ENCODE measurements at places on chromosomes 1 and 21.

DNA sequence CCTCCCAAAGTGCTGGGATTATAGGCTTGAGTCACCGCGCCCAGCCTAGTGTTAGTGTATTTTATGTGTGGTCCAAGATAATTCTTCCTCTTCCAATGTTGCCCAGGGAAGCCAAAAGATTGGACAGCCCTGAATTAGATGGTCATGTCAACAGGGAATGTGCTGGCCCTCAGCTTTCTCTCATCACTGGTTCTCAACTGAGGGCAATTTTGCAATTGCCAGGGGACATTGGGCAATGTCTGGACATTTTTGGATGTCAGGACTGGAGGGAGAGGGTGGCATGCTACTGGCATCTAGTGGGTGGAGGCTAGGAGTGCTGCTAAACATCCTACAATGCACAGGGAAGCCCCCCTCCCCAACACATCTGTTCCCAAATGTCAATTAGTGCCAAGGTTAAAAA is 95.0 kb downstream of the LAMC2 start:
- no peak for DNase-seq

DNA sequence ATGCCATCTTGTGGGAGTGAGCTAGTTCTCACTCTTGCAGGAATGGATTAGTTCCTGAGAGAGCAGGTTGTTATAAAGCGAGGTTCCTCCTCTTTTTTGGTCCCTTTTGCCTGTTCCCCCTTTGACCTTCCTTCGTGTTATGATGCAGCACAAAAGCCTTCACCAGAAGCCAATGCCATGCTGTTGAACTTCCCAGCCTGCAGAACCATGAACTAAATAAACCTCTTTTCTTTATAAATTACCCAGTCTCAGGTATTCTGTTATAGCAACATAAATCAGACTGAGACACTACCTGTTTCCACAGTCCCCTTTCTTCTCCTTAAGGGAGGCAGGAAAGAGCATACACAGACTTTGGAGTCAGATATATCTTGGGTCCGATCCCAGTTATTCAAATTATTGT is 25.6 kb downstream of the DISP3 start:
- no peak for DNase-seq

DNA sequence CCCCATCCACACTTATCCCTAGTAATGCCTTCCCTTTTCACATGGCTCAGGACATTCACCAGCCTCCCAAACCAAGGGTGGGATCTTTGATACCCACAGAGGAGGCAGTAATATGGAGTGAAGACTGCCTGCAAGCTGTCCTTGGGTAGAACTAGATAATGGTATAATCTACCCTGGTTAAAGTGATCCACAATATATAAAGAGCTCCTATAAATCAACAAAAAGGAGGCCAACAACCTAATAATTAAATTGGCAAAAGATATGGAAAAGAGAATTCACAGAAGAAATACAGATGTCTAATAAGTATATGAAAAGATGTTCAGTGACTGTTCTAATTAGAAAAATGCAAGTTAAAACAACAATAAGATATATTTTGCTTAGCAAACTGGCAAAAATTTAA is 30.7 kb upstream of the SPOCD1 start:
- DNase-seq = no peak

DNA sequence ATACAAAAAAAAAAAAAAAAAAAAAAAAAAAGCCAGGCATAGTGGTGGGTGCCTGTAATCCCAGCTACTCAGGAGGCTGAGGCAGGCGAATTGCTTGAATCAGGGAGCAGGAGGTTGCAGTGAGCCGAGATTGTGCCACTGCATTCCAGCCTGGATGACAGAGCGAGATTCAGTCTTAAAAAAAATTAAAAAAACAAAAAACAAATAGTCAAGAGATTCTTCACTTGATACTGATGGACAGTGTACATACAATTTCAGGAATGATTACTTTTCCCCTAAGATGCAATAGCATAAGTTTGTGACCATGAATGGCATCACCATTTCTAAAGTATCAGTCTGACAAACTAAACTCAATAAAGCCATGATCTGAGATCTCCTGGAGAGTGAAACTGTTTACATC is 60.8 kb upstream of the IVNS1ABP start:
- no peak for DNase-seq

GRCh38 chr1:107252271-107252670 is 111.4 kb downstream of the NTNG1 start:
- DNase-seq = no peak

DNA sequence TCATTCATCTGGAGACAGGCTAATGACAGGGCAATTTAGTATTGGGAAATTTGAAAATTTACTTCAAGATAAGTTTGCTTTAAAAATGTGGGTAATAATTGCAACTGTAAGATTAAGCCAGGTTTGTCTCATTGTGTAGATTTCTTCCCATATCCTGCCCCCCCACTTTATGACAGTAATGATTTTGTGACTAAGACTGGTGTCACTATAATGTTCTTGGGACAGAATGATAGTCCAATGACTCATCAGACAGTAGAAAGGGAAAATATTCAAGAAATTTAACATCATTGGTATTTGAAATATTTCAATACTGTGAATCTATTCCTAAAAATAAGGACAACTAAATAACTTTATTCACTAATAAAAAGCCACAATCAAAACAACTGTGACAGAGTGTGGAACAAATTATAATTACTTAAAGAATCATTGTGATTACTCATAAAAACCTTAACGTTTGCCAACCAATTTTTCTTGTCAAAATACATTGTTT is 36.7 kb downstream of the FH start:
- no peak for DNase-seq

- DNase-seq = no peak
Observed at GRCh38 chr1:12203216-12204007, 26.4 kb upstream of the VPS13D start.

DNA sequence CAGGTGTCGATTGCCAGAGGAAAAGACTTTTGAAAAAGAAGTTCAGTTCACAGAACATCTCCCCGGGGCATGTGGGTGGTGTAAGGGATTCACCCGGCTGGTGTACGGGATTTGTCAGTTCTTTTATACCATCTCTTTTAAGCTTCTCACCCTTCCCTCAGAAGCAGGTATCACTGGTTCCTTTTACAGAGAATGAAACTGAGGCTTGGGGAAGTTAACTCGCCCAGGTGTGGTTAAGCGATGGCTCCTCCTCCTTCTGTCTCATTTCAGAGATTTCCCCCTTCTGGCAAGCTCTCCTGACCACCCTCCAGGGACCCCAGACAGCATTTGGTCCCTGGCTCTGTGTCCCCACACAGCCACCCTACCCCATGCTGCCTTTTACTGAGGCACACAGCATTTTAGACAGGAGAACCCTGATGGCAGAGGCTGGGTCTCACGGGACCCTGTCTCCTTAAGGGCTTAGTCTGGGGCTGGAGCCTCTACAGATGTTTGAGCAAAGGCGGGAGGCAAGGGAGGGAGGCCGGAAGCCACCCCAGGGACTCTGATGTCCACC is 2.8 kb upstream of the ECE1 start:
- no peak for DNase-seq

DNA sequence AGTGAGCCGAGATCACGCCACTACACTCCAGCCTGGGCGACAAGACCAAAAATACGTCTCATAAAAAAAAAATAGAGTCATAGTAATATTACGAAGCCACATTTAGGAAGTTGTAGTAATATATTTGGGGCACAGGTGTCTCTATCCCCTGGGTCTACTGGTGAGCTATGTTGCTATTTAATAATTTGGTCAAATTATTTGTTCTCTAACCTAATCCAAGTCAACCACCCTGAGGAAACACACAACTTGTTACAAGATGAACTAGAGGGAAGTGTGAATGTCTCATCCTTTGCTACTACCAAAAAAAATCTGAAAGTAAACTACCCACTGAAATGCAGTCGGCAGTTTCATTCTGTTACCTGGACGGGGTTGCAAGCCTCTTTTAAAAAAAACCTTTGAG is 35.3 kb downstream of the RGS8 start:
- no peak for DNase-seq

- DNase-seq = no peak
Observed at GRCh38 chr1:59593798-59594790, 220.7 kb upstream of the HOOK1 start.

GRCh38 chr1:20343149-20343937 is 52.7 kb downstream of the VWA5B1 start:
- no peak for DNase-seq

GRCh38 chr21:38041493-38041892 is 125.2 kb upstream of the KCNJ6 start:
- DNase-seq = no peak

DNA sequence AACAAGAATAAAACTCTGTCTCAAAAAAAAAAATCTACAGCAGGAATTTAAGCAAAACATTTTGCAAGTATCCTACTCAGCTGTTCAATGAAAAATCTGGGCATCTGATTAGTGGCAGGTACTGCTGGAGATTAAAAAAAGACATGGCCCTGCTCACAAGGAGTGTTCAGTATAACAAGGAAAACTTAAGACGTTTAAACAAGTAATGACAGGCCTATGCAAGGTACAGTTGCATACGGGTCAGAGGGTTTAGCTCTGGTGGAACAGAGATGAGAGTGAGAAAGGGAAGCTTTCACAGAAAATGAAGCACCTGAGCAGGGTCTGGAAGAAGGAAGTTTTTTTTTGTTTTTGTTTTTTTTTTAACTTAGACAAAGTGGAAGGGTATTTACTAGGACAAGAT is 23.0 kb downstream of the SNRNP40 start:
- no peak for DNase-seq

GRCh38 chr1:238476841-238477240 is 586.1 kb upstream of the ZP4 start:
- no peak for DNase-seq

DNA sequence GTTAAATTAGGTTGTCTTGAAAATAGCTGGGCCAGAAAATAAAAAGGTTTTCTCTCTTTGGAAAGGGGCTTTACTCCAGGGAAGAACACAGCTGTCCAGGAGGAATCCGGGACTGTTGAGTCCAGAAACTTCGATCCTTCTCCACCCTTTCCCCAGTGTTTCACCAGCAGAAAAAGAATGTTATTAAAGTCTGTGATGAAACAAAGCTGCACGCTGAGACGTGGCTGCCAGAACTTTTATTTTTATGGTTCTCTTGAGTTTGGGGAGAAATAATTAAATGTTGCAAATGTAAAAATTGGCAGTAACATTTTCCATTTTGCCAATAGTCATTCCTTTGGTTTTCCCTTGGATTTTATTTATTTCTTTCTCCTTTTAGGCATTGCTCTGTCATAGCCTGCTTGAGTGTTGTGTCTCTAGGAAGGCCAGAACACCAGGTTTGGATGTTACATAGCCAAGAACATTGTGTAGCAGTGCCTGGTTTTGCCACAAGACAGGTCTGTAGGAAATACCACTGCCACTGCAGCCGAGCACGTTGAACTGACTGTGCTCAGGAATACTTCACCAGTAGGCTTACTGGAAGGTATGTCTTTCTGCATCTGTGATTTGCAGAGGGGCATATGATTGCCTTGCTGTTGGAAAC is 87.4 kb downstream of the ROR1 start:
- no peak for DNase-seq

GRCh38 chr1:229254910-229255541 is 15.9 kb upstream of the RAB4A start:
- DNase-seq = no peak

- DNase-seq = no peak
Observed at GRCh38 chr1:3323021-3323795, 131.3 kb upstream of the ARHGEF16 start.

DNA sequence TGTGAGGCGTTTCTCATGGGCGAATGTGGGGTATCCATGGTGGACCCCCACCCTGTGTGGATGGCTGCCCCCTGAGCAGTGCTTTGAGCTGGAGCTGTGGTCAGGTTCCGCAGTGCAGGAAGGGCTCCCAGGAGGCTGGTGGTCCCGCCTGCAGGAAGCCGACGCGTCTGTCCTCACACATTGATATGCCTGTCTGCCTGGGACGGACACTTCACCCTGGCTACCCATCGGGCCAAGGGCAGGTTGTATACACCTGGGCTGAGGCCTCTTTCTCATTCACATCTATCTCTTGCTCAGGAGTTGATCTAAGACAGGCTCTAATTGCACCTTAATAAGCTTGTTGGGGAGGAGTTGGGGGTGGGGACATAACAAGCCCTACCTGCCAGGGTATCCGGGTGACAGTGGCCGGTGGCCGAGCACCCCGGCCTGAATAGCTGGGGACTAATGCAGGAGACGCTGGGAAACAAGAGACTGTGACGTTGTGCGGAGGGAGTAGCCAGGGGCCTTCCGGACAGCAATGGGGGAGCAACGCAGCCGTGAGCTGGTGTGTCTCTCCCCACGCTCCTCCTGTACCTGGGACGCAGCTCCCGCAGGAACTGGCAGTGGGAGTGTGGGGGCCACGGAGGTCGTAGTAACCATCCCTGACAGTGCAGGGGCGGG is 21.7 kb downstream of the PDXK start:
- no peak for DNase-seq

DNA sequence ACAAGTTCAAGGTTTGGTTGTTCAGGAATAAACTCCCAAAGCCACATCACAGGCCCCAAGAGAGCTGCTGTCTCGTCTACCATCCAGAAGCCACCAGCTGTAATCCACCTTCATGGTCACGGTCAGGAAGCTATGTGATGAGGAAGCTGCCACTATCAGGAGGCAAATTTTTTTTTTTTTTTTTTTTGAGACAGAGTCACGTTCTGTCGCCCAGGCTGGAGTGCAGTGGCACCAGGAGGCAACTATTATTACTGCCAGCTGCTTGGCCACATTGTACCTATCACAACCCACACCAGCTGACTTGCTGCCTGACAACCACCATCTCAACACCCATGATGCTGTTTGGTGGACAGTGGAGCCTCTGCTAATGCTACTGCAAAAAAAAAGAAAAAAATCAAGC is 124.1 kb downstream of the OMA1 start:
- DNase-seq = no peak

- no peak for DNase-seq
Observed at GRCh38 chr1:17108360-17108759, 10.9 kb downstream of the PADI2 start.

GRCh38 chr1:226731257-226731893 is 7.7 kb downstream of the ITPKB start:
- DNase-seq = no peak

DNA sequence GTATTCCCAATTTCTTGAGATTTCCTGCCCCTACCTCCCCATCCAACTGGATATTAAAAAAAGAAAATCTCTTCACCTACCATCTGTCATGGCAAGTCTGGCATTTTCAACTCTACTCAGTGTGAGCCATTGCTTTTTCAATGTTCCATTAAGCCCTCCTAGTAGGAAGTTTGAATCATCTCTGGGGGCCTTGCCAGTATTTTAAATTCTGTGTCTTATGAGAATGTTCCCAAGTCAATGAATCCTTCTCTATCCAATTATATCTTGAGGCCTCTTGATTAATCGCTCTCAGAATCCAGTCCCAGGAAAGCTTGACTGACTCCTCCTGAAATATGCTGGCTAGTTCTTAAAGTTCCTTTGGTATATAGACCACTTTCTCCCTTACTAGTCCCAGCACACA is 91.5 kb downstream of the NGF start:
- DNase-seq = no peak

GRCh38 chr1:205321162-205321958 is at the start of gene NUAK2:
NUAK2 (minus strand) TSS chr1:205321745; CDS start chr1:205321628, 117 bp downstream.
- DNase-seq = no peak

Data from brain pericyte (primary cell).